ENCODE measurements at places on chromosomes 16 and 17.

DNA sequence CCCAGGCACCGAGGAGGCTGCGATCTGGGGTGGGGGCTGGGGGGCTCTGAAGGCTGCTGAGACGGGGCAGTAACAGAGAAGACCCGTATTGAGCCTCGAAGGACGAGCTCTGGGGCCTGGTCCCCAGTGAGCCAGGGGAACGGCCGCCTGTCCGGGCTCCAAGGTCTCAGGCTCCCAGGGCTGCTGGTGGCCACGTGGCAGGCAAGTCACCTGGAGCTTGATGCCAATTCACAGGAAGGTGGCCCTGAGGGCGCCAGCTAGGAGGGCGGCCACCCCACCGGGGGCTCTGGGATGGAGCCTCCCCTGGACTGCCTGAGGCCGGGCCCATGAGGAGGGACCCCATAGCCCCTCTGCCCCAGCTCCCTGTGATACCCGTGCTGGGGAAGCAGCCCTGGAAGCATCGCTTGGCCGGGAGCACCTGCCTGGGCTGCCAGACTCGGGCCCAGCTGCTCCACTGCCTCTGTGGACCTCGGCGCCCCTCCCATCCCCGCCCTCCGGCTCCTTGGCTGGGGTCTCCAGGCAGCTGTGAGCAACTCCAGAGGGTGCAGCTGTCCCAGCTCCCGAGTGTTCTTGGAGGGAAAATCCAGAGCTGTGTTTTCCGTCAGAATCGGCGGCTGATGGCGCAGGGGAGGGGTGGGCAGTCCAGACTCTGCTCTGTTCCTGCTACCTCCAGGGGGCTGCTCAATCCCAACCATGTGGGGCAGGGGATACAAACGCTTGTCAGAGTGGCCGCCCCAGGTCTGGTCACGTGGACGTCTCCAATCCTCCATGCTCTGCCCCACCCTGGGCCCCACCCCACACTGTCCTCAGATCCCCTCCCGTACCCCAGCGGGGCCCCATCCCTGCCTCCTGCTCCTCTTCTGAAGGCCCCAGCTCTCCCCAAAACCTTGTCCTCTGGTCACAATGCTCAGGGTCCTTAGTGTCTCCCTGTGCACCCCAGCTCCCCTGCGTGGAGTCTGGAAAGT is 67.2 kb upstream of the GNG13 start:
- DNase-seq: peak; percentile 40

DNA sequence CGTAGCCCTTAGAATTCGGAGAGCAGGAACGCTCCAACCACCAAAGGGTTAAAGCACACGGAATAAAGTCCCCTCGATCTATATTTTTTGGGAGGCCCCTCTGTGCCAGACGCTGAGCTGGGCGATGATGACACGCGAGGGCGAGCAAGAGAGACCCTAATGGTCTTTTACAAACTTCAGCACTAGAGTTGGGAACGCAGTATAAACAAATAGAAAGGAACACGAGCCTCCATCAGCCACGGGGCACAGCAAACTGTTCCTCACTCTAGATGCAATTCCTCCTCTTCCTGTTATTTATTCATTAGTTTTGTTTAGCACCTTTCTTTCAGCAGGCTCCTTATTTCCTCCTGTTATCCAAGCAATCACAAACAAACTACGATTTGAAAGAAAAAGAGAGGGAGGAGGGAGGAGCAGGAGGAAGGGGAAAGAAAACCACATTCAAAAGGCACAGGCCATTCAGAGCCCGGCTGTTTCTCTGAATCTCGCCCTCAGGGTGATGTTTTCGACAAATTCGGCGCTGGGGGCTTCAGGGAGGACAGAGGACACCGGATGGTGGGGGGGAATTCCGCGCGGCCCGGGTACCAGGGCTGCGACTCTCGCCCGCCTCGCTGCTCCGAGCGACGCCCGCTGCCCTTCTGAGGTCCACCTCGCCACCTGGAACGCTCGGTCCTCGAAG is 1.6 kb downstream of the TOX3 start:
- no peak for DNase-seq

GRCh38 chr17:38571833-38572668 is 33.7 kb downstream of the SRCIN1 start:
- DNase-seq: no peak

- no peak for DNase-seq
Measured at GRCh38 chr16:50066482-50067289, 916 bp downstream of the HEATR3 start.

GRCh38 chr16:16075488-16076422 is 126.3 kb downstream of the ABCC1 start:
- no peak for DNase-seq

GRCh38 chr16:57138281-57138935 is 46.0 kb downstream of the CPNE2 start:
- no peak for DNase-seq

GRCh38 chr16:10828851-10829366 is 10.3 kb upstream of the TVP23A start:
- peak; percentile 68 for DNase-seq

DNA sequence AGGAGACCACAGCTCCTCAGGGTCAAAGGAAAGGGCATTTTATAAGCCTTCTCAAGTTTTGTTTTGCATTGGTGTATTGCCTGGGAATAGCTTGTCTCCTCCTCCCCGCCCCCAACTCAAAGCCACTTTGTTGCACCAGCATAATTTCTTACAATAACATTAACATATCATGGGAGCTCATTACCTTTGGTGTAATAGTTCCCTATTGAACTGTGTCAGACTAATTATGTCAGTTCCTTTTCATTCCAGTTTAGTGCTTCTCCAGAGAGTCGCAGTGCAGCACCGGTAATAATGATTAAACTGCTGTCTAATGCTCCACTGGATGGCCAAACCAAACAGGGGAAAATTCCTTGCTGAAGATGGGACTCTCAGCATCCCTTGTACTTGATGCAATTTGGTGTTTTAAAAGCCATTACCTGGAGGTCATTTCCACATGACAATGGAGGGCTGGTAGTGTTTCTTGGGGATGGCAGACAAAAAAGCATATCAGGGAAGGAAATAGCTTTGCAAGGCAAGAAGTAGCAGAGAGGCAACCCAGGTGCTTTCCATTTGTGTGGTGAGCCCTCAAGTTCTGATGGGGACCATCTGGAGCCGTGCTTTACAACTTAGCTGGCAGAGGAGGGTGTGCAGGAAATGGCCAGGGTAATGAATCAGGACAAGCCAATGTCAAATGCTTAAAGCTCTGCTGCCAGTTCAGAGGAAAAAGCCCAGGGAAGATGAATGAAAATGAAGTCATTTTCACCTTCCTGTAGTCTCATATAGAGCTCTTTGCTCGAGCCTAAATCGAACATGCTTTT is 91.5 kb upstream of the NLRP1 start:
- DNase-seq: no peak

GRCh38 chr17:69300222-69300621 is 26.7 kb downstream of the ABCA5 start:
- no peak for DNase-seq

DNA sequence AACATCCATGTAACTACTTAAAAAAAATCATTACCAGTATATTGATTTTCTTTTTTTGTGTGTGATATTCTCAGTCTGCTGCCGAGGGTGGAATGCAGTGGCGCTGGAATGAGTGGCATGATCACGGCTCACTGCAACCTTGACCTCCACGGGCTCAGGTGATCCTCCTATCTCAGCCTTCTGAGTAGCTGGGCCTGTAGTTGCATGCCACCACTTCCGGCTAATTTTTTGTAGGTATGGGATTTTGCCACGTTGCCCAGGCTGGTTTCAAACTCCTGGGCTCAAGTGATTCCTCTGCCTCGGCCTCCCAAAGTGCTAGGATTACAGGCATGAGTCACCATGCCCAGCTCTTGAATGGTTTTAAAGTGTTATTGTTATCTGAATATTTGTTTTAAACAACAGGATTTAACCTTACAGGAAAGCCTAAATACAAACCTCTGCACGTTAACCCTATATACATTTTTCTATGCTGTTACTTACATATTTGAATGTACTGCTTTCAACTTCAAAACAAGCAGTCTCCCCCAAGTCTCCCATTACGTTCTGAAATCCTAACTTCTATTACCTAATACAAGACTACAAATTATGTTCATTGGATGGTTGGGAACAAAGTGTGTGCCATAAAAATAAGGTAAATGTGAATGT is 61.7 kb downstream of the KPNA2 start:
- no peak for DNase-seq

- DNase-seq: peak; percentile 100
Measured at GRCh38 chr17:81393684-81394376, 1.4 kb upstream of the BAHCC1 start.

- DNase-seq: peak; percentile 80
Measured at GRCh38 chr17:63405741-63406261, 40.3 kb downstream of the CYB561 start.

DNA sequence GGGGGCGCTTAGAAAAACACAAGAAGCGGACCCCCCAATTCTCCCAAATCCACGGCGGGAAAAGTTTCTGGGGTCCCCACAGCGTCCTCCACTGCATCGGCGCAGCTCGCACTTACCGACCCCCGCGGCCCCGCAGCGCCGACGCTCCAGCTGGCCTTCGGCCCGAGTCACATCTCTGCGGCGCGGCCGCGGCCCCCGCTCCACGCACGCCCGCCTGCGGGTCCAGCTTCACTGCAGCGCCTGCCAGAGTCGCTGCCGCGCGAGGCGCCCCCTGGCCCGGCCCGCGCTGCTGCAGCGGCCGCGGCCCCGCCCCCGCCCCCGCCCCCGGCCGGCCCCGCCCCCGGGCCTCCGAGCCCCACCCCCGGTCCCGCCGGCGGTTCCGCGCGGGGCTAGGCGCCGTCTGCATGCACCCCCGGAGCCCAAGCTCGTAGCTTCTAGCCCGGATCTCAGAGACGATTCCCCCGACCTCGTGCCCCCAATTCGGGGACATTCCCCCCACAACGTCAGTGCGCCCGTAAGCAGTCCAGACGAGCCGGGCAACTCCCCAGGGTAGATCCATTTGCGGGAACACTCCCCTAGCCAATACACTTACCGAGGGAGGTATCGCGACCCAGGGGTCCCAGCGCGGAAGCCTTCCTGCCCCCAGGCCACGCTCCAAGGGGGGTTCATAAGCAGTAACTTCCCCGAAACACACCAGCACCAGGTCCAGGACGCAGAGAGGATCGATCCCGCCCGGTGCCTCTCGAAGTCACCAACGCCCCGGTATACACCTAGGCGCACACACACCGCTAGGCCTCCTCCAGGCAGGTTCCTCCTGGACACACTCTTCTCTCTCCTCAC is at the start of gene GPRC5B:
Gene GPRC5B, minus strand, starts transcription at position 238 of the 840 bp plus-strand sequence. CDS start 12,003 bp downstream, outside the sequence.
- DNase-seq: no peak

DNA sequence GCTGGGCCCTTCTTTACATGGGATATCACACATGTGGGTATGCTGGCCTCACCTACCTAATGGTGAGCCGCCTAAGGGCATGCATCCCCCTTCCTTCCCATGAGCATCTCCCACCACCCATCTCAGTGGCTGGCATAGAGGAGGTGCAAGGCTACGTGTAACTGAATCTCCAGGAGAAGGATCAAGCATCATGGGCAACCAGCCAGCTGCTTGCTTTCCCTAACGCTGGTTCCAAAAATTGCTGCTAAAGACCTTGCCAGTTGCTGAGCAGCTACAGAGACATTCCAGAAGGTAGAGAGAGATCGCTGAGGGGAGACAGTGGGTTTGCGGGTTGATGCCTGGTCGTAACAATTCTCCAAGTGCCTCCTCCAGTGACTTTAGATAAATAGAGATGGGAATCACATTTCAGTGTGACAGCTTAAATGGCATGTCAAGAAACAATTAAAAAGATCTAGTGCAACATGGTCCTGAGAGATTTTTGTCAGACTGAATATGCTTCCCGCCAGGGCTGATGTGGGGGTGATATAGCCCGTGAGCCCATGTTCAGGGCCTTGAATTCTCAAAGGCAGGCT is 378.4 kb upstream of the CDH5 start:
- no peak for DNase-seq

- no peak for DNase-seq
Measured at GRCh38 chr17:76948726-76949342, 80.6 kb downstream of the MGAT5B start.

DNA sequence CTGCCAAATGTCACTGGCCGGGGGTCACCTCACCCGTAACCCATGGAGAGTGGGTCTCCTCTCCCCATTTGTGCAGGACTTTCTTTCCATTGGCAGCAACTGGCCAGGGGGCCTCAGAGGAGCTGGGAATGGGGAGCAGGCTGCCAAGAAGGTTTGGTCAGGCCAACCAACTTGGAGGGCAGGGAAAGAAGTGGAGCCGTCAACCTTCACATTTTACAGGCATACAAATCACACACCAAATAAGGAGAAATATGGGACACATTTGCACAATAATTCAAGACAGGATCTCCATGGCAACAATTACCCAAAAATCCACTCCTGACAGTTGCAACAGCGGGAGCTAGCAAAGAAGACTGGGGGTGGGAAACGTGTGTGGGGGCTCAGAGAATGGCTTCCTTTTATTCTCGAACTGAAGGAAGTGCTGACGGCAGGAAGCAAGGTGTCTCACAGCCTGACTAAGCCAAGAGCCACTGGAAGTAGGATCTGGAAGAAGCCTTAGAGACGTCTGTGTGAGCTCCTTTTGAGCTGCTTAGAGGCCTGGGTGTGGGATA is 20.9 kb downstream of the RPRML start:
- DNase-seq: no peak

DNA sequence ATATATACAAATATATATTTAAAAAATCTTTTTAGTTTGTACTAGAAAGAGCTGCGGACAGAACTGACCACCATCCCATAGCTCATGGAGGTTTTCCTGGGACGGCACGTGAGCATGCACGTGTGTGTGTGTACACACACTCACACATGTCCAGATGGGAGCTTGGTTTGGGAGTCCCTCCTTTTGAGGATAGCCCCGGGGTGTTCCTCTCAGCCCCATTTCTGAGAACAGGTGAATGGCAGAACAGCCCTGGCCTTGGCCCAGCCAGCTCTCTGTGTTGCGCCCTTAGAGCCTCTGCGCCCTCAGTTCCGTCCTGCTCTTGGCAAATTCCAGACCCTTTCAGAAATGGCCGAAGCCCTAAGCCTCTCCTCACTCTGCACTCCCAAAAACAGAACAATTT is 70.1 kb downstream of the AMFR start:
- DNase-seq: no peak

- DNase-seq: peak; percentile 81
Measured at GRCh38 chr17:61997664-61998063, 67.4 kb downstream of the MED13 start.

DNA sequence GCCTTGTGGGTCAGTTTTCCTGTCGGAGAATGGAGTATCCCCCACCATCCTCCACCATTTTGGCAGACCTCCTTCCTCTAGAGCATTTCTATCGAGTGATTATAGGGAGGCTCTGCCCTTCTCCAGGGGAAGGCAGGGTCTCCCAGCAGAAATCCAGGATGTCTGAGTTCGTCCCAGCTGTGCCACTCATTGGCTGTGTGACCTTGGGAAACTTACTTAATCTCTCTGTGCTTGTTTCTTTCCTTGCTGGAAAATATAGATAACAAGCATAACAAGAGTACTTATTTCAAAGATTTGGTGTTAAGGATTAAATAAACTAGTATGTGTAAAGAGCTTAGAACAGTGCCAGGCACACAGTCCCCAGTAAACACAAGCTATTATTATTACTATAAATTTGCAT is 14.8 kb downstream of the ATP2A3 start:
- DNase-seq: no peak

Measured in LHCN-M2 (cell line).